Coronary artery (tissue), 2 donors: ENCODE measurements at places on chromosomes 11 and 22.

GRCh38 chr11:43123443-43123842 is 188.4 kb upstream of the API5 start:
- DNase-seq = no peak

- DNase-seq = no peak
Observed at GRCh38 chr11:76495019-76495418, 50.2 kb downstream of the EMSY start.

GRCh38 chr11:30344085-30344484 is 21.2 kb downstream of the ARL14EP start:
- DNase-seq = no peak

DNA sequence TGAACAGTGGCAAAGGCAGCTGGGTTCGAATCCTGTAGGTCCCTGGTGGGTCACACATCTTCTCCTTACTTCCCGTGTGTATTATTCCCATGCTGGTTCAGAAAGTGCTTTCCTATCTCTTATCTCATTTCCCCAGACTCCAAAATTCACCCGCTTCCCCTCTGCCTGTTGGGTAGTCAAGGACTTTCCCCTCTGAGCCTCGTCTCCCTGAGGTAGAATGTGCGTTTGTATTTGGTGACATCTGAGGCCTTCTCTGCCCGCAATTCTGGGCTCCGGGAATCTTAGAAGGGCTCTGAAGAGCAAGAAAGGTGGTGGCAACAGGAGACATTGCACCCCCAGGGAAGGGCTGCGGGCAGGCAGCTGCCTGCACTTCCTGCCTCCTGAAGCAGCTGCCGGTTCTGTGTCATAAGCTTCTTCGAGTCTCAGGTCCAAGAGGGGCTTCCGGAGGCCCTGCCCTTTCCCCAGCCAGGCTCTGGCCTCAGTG is 5.9 kb downstream of the LRRC32 start:
- peak; percentile 65 for DNase-seq

GRCh38 chr22:23231471-23232093 is 51.3 kb downstream of the BCR start:
- DNase-seq = no peak

- DNase-seq = no peak
Observed at GRCh38 chr11:20973940-20974559, 304.7 kb downstream of the NELL1 start.

GRCh38 chr22:35275580-35275979 is 18.3 kb downstream of the HMGXB4 start:
- DNase-seq = no peak

- no peak for DNase-seq
Observed at GRCh38 chr11:97687111-97687510, 1297.3 kb downstream of the JRKL start.

DNA sequence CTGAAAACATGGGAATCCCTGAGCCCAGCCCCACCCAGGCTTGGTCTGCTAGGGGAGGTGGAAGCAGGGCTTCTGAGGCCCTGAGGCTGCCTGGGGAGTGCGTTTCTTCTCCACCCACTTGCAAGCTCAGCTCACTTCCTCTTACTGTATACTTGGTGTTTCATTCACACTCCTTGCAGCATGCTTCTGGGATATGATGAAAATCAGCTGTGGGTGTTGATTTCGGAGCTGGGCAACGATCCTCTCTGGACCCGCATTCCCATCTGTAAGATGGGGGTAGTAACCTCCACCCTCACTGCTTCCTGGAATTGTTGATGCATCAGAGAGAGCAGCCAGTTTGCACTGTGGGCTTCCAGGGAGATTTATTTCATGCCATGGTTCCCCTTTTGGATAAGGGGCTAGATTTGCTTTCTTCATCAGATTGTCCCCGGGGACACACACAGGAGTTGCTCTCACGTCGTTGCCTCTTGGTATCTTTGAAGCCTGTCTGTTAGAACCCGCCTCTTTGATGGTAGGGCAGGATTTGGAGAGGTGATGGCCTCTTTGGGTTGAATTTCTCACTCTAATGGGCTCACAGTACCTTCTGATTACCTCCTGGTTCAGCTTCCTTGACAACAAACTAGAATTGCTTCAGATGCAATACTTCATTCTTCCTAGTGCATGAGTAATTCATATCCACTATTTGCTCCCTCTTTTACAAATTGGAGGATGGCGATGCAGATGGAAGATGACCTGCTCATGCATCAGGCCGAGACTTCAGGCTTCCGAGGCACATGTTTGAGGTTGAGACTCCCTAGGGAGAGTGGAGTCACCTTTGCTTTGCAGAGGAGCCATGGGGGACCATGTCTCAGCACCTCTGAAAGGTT is 40.4 kb downstream of the BCR start:
- DNase-seq = no peak

DNA sequence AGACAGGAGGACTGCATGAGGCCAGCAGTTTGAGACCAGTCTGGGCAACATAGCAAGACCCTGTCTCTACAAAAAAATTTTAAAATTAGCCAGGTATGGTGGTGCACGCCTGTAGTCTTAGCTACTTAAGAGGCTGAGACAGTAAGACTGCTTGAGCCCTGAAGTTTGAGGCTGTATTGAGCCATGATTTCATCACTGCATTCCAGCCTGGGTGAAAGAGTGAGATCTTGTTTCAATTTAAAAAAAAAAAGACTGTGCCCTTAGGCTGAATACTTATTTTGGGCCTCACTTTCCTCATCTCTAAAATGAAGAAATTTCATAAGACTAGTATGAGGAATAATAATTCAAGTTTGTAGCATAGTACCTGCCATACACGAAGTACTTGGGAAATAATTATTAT is 6.9 kb downstream of the AQP11 start:
- no peak for DNase-seq

GRCh38 chr11:1224491-1225385 is 1.9 kb downstream of the MUC5B start:
- no peak for DNase-seq
